ENCODE measurements at places on chromosomes 5 and 9.

GRCh38 chr9:106020186-106020585, 325.8 kb downstream of the TMEM38B start:
- H3K27me3 ChIP-seq, result no peaks in the 10 kb centered on the region
- no peaks in the 10 kb centered on the region for H3K4me1 ChIP-seq
- no peaks in the 10 kb centered on the region for H3K36me3 ChIP-seq
- no peak for DNase-seq
- H3K4me3 ChIP-seq, result no peak overlapping the region

DNA sequence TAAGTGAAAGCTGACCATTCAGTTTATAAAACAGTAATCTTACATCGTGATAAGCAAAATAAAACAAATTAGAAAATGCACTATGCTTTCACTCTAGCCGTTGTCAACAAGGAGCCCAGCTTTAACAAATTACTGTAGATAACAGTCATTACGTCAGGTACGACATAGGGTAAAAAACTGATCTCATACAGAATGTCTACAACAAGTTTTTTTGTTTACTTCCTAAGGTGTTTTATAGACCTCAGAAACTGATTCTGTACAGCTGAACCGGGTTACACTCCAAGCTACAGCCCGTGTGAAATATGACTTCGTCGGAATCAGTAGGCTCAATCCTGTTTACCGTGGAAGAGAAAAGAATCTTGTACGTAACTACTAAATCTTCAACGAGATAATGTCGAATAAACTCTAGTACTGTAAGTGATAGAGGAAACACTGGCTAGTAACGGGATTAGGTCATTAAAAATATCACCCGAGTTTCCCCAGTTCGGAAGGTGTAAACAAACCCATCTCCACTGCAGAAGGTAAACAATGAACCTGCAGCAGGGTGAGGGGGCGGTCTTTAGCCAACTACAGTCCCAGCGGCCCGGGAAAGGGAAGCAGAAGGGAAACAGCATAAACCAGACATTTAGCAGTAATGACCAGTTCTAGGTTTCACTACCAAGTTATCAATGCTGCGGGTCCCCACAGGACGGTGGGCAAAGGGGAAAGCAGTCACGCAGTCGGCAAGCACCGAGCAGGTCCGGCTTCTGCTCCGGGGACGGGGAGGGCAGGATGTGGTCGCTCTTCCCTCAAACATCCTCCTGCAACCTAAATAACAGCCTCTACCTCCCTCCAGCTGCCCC, 1.1 kb downstream of the RICTOR start:
- H3K27ac ChIP-seq, result peak overlapping the region; percentile 97
- no peaks in the 10 kb centered on the region for H3K36me3 ChIP-seq
- H3K27me3 ChIP-seq, result no peaks in the 10 kb centered on the region
- DNase-seq, result peak; percentile 60

GRCh38 chr9:68964765-68965164, 49.1 kb downstream of the PRKACG start:
- no peaks in the 10 kb centered on the region for H3K36me3 ChIP-seq
- H3K4me1 ChIP-seq, result no peaks in the 10 kb centered on the region
- no peak overlapping the region for H3K27ac ChIP-seq
- H3K4me3 ChIP-seq, result no peak overlapping the region
- H3K27me3 ChIP-seq, result no peaks in the 10 kb centered on the region
- no peak for DNase-seq

- no peak for DNase-seq
- no peak overlapping the region for H3K27ac ChIP-seq
- H3K4me3 ChIP-seq, result no peak overlapping the region
- H3K36me3 ChIP-seq, result no peaks in the 10 kb centered on the region
Measured at GRCh38 chr5:175697846-175698245, 40.0 kb downstream of the HRH2 start.

- DNase-seq, result no peak
- H3K27ac ChIP-seq, result no peak overlapping the region
- H3K27me3 ChIP-seq, result no peaks in the 10 kb centered on the region
Measured at GRCh38 chr5:53448851-53449250, 31.6 kb upstream of the FST start.

GRCh38 chr5:145853781-145854376, 18.7 kb upstream of the PRELID2 start:
- no peak overlapping the region for H3K27ac ChIP-seq
- DNase-seq, result no peak
- H3K4me3 ChIP-seq, result no peak overlapping the region
- no peaks in the 10 kb centered on the region for H3K27me3 ChIP-seq
- H3K36me3 ChIP-seq, result no peaks in the 10 kb centered on the region
